Activated naive CD8-positive, alpha-beta T cell treated with anti-CD3 and anti-CD28 coated beads, Interleukin-2, amount 10 ng/mL, durations not matched to agents 7 days and 5 days (primary cell): ENCODE measurements at places on chromosomes 2 and 18. TPM values are rescaled to one million over a fixed set of nuclear protein-coding genes. Genes with fewer than 3 reads are reported as not detected.

GRCh38 chr2:239694487-239694886 is 293.7 kb upstream of the HDAC4 start:
- no peak for DNase-seq

DNA sequence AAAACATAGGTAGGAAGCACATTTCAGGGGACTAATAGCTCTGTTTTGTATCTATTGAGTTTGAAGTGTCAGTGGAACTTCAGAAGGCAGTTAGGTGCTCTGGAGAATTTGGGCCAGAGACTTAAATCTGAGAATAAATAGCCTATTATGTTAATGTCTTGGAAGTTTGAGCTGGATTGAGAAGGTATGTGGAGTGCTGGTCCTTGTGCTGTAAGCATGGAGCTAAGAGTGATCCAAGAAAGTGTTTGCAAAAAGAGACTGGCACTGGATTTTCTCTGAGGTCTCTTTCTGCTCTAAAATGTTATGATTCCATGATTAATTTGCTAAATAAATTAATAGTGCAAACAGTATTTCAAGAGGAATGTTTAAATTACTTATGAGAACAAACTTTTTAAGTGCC is 63.3 kb downstream of the ICOS start:
- no peak for DNase-seq

DNA sequence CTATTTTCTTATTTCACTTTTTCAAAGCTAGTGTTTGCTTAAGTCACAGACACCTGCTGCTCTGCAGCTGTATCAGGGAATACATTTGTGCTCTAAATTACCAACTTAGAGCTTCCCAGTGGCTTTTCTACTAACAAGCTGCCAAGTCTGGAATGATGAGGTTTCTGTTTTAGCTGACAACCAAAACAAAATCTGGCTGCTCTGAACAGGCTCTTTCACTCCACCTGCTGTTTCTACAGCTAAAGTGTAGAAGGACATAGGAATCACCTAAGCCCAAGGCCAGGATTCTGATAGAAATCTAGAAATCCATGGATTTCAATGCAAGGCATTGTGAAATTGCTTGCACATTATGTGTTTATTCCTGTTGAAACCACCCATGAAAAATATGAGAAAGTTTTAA is 201.2 kb downstream of the SUCLG1 start:
- no peak for DNase-seq

- DNase-seq: no peak
Measured at GRCh38 chr2:30561349-30561748, 114.3 kb downstream of the LCLAT1 start.

DNA sequence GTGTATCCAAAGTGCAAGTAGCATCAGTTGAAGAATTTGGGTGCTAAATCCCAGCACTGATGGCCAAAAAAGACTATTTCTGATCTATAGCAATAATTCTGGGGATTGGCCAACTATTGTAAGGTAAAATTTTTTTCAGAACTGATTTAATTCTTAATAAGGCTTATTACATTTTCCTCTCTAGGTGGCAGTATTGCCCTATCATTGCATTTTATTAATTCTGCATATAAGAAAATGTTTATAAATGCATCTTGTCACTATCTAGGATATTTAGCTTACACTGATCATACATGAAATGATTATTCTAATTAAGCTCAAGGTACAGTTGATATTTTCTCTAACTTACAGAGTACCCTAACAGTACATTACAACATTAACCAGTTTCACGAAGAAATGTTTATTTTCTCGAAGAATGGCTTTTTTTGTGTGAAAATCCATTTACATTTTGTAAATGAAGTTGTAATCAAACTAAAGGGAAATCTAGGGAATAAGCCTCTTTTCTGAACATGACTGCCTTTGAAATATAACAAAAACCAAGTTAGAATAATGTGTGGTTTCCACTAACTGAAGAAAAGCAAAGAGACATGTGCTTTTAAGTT is 11.0 kb downstream of the TTN start:
- DNase-seq: no peak

DNA sequence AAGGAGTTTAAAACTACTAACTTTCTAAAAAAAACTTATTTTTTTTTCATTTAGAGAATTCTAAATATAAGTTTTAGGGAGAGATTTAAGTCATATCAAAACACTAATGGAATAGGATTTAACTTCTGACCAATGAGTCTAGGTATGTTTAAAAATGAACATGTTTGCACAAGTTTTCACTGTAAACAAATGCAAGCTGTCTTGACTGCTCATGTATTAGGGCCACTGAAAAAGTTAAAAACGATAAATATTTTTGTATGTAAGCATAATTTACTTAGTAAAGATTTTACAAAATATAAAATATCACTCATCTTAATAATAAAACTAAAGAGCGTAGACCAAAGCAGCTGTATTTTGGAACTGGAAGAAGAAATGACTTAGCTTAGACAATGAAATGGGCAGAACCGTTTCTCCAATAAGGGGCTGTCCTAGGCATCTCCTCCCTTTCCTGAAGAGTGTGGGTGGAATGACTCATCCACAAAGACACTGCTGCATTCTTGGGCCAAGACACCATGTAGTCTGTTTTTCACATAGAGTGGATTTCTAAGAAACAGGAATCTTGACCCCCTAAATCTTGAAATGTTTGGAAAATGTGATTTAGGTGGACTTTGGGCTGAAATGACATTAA is 118.8 kb downstream of the MEP1B start:
- DNase-seq: no peak

Gene ERBB4
- not detected for total RNA-seq

Gene C18orf32
- total RNA-seq: 29.1 TPM

Gene EN1
- total RNA-seq: not detected
